ENCODE measurements at places on chromosomes 2 and 18.

DNA sequence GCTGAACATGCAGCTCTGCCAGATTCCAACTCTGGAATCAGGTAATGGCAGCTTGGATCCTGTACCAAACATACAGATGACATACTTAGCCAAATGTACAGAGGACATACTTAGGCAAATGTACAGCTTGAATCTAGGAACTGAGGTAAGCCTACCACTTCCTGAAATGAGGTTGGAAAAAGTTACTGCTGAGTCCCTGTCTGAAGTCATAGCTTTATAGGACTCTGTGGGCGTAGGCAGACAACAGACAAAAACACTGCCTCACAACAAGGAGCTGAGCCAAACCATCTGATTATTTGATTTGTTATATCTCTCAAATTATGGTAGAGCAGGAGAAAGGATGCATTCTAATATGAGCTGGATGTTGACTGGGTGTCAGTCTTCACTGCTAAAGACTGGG lies 290.2 kb upstream of the TCF4 start:
- DNase-seq: no peak

DNA sequence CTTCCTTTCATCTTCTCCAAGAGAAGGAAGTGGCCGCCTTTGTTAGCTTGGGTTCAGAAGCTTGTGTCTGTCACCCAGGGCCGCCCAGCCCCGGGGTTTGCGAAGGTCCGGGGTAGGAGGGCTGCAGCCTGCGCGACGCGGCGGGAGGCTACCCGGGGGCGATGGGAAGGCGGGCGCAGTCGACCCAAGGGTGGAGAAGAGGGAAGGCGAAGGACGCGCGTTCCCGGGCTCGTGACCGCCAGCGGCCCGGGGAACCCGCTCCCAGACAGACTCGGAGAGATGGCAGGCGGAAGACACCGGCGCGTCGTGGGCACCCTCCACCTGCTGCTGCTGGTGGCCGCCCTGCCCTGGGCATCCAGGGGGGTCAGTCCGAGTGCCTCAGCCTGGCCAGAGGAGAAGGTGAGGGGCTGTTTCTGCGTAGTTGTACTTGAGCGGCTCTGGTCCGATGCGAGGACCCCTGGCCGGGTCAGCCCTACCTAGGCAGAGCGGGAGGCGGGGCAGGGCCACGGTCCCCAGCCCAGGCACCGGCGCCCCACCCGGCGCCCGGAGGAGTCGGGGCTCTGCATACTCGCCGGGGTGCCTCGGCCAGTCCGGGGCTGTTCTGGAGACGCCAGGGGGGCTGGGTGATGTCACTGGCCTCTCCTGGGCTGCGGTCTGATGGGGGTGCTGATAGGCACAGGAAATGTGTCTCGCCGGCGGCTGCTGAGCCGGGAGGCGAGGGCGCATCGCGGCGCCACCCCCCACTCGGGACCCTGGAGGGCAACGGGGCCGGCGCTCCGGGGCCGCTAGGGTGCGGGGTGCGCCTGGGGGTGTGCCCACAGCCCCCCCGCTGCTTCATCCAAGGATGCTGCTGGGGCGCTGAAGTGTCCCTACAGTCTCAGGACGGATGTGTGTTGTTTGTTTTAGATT lies at the start of gene QPCT:
Gene QPCT (plus strand): TSS at position 178 of the 909 bp plus-strand sequence. CDS start 102 bp downstream, at position 280.
- DNase-seq: peak; percentile 72

DNA sequence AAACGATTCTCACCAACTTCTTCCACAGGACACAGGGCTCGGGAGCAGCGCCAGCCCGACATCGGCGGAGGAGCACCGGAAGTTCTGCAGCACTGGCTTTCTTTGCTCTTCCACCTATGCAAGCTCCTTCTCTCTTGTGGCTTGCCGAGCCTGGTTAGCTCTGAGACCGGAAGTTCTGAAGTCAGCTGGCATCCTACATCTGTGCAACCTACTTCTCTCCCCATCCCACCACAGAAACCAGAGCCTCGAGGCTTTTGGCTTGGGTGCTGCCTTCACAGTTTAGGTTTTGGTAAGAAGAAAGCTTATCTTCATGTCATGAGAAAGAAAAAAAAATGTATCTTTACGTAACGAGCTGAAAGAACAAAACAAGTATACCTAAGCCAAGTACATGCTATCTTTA lies 111.7 kb downstream of the ANKRD44 start:
- no peak for DNase-seq

GRCh38 chr18:7908681-7909299 lies 341.7 kb downstream of the PTPRM start:
- DNase-seq: no peak

DNA sequence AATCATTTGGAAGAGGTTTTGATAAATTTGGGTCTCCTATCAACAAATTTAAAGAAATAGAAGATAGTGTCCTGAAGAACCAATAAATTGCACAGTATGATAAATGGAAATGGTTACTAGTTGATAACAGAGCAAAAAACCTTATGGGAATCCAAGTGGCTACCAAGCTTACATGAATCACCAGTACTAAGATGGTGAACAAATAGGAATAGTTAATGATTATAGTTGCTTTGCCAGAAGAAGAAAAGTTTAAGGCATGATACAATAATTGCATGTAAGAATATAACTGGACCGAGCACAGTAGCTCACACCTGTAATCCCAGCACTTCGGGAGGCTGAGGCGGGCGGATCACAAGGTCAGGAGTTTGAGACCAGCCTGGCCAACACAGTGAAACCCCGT lies 19.6 kb upstream of the INO80D start:
- no peak for DNase-seq
